Umbilical cord (tissue), 2 donors: ENCODE measurements at places on chromosomes 7 and 10.

- DNase-seq = peak; percentile 43
Observed at GRCh38 chr7:79241288-79242060, 212.0 kb downstream of the MAGI2 start.

DNA sequence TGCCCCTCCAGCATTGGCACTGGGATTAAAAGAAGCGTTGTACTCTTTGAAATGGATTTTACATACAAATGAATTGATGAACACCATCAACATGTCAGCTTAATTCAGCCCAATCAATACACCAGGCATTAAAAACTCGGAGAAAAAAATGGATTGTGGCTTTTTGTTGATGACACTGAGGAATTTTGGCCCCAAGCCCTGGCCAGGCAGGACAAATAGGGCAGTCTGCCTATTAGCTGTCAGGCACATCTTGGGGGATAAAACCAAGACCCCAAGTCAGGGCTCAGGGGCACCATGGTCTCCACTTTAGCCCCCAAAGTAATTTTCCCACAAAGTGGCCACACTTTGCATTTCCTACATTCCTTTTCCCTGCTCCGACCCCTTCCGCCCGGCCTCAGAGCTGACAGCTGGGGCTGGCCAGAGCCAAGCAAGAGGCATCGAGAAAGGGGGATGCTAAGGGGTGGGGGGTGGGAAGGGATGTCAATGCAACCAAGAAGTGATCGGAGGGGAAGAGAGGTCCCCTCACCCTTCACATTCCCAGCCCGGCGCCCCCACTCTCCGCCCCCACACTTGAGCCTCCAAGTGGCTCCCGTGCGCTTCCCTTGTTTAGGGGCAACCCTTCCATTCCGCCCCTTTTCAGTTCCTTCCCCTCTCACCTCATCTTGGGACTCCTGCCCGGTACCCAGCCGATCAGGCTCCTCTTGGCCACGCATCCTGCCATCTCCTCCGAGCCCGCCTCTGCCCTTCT, 711 bp downstream of the HIP1 start:
- DNase-seq = peak; percentile 32

DNA sequence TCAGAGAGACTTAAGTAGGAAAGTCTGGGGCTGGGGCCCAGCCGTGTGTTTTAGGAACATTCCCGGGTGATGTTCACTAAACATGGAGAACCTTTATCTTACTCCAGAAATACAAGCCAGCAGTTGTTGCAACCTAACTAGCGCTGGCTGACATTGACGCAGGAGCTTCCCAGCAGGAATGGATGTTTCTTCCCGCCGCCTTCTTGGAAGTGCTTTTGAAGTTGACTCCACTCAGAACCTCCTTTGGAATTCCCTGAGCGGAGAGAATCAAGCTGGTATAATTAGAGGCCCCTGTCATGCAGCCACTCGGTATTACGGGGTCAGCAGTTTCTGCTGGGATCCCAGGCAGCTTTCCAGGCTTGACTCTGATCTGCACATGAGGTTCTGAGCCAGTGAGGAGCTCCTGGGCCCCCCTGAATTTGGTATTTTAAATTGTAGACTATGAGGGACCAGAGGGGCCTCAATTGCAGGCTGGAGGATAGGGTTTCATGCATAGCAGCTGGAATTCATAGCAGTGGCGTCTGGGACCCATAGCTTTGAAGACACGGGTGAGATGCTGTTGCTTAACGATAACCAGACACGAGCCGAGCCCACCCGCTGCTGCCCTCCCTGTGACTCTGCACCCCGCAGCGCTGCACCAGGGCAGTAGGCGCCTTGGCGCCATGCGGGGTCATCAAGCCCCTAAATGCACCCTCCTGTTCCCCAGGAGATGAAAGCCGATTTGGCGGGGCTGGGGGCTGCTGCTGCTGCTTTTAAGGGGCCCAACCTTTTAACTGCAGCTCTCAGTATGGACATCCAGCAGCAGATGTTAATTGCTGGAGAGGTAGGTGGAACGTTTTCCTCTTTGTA, 61.8 kb downstream of the EEPD1 start:
- peak; percentile 73 for DNase-seq

DNA sequence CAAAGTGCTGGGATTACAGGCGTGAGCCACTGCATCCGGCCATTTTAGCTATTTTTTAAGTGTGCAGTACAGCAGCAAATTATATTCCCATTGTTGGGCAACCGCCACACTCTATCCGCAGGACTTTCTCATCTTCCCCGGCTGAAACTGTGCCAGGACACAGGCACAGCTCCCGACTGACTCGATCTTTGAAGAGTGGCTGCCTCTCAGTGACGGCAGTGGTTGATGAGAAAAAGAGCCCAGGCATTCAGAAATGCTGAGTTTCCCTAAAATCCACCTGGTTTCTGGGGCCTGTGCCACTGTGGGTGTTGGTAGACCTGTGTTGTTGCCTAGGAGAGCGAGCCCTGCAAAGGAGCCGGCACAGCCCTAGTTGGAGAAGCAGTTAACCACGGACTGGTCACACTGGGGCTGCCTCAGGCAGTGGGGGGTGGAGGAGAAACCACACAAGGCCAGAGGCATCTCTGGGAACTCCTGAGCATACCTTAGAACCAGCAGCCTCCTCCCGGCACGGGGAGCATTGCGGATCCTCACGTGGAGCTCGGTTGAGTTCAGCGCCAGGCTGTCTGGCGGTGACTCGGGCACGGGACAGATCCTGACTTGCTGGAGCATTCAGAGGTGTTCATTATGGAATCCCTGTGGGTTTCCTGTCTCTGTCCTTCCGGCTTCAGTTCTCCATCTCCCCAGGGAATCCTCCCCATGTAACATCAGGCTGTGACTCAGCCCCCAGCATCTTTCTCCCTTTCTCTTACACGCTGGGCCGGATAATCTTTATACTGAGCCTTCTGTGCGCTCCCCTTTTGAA, 16.2 kb downstream of the PFKFB3 start:
- peak; percentile 77 for DNase-seq

GRCh38 chr7:47649919-47650318, 68.0 kb upstream of the TNS3 start:
- DNase-seq = no peak

DNA sequence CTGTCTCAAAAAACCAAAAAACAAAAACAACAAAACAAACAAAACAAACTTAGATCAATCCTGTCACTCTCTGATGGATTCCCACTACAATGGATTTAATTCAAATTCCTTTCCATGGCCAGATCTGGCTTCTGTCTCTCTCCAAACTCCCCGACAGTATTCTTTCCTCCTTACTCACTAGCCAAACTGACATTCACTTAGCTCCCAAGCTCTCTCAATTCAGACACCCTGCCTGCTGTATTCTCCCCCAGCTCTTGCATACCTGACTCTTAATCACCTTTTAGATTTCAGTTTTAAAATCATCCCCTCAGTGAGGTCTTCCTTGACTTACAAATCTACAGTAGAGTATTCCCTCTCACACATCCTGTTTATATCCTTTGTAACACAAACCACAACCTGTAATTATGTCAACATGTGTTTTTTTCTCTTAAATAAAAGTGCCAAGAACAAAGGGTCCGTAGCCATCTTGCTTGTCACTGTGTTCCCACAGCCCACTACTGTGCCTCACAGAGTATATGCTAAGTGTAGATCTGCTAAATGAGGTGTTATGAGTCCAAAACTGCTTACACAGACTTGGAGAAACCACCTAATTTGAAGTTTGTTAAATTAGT, 14.4 kb downstream of the HERPUD2 start:
- no peak for DNase-seq

GRCh38 chr7:24500599-24500998, 72.7 kb upstream of the PALS2 start:
- DNase-seq = no peak

DNA sequence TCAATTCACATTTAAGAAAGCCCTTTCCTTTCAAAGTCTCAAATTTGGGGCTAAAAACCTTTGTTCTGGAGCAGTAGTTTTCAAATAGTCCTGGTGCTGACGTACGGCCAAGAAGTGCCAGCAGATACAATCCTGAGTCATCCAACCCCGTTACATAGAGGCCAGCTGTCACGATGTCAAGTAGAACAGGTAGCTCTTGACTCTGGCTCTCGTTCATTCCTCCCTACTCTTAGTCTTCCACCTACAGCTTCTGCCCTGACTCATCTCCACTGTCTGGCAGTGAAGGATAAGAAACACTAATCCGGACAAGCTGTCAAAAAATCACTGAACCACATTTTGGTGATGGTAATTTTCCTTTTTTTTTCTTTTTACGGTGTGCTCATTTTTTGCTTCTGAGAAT, 132.4 kb upstream of the PTN start:
- DNase-seq = no peak

DNA sequence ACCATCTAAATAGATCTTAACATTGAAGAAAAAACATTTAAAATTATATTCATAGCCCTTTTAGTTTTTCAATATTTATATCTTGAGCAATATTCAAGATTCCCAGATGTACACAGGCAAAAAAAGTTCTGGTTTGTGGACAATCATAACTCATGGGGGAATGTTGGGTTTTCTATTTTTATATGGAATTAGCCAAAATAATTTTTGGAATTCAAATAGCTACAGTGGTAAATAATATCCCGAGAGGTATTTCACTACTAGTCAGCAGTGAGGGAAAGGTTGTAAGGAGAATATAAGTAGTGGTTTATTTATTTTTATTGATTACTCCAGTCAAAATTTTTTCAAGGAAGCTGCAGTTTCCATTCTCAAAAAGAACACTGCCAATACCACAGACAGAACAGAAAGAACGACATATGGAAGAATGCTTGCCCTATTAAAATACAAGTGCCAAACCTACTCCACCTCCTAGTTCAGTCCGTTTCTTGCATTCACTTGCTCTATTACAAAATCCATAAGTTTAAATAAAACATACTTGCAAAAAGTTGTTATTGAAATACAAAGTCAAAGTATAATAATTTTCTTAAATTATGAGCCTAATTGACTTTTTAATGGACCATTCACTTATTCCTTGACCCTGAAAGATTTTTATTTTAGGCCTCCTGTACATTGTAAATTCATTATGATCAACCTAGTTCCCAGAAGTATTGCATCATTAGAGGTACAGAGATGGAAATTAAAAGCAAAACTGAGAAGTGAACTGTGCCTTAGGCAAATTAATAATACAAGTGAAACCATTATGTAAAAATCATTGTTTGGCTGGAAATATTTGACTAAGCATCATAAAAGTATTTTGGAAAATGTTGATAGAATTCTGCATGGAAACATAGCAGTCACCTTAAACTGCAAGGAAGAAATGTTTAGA, 533.2 kb downstream of the PARD3 start:
- DNase-seq = no peak
